Tibial nerve (tissue), 4 donors: ENCODE measurements at places on chromosomes 13 and 19.

- no peak for DNase-seq
Observed at GRCh38 chr13:29936051-29936813, 85.8 kb upstream of the UBL3 start.

GRCh38 chr13:28346154-28346553 is 148.8 kb downstream of the FLT1 start:
- DNase-seq: no peak

DNA sequence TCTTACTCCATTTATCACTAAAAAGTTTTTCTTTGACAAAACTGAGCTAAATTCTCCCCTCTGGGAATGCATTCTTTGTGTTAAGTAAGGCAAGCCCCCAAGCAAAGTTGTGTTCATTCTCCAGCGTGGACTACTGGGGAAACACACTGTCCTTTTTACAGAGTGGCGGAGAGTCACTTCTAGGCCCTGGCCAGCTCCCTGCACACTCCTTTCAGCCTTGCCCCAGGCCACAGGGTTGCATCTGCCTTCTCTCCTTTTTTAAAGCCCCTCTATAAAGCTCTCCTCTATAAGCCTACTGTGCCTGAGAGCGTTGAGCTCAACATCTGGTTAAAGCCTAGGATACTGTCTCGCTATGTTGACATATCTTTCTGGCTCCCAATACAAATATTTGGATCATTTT is 803.4 kb downstream of the PCDH17 start:
- no peak for DNase-seq

GRCh38 chr13:23877286-23877685 is 11.9 kb downstream of the MIPEP start:
- DNase-seq: no peak

DNA sequence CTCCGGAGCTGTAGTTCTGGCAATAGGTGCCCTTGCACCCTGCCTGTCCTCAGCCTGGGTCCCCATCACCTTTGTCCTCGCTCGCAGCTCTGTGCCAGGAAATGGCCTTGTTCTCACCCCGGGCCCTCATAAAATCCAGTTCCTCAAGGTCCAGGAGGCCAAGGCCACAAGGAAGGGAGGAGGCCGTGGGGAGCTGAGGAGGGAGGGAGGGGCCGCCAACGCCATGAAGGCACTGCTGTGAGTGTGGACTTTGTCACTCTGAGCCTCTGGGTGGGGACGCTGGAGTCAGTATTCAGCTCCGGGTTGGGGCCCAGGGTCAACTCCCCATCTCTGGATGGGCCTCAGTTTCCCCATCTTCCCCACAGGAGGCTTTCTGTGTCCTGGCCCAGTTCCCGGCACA is 9.2 kb upstream of the GNA11 start:
- DNase-seq: no peak

- no peak for DNase-seq
Observed at GRCh38 chr13:60182907-60183306, 19.2 kb upstream of the DIAPH3 start.

DNA sequence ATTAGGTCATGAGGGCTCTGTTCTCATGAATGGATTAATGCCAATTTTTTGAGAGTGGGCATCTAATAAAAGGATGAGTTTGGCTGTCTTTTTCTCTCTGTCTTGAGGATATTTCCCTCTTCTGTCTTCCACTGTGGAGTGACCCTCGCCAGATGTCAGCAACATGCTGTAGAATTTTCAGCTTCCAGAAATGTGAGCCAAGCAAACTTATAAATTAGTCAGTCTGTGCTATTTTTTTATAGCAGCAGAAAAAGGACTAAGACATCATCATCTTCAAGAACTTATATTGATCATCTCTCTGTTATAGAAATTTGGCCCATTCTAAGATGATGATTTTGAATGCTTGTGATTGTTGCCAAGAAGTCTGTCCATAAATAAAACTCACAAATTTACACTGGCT is 431.4 kb downstream of the FGF9 start:
- DNase-seq: no peak

DNA sequence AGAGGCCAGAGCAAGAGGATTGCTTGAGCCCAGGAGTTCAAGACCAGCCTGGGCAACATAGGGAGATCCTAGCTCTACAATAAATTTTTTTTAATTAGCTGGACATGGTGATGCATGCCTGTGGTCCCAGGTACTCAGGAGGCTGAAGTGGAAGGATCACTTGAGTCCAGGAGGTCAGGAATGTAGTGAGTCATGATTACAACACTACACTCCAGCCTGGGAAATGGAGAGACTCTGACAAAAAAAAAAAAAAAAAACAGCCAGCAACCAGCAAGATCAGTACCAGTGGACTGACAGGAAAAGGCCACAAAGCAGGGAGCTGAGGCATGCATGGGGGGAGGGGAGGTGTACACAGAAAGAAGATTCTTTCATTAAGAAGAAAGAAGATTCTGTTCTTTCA is 52.7 kb upstream of the RFXAP start:
- no peak for DNase-seq

DNA sequence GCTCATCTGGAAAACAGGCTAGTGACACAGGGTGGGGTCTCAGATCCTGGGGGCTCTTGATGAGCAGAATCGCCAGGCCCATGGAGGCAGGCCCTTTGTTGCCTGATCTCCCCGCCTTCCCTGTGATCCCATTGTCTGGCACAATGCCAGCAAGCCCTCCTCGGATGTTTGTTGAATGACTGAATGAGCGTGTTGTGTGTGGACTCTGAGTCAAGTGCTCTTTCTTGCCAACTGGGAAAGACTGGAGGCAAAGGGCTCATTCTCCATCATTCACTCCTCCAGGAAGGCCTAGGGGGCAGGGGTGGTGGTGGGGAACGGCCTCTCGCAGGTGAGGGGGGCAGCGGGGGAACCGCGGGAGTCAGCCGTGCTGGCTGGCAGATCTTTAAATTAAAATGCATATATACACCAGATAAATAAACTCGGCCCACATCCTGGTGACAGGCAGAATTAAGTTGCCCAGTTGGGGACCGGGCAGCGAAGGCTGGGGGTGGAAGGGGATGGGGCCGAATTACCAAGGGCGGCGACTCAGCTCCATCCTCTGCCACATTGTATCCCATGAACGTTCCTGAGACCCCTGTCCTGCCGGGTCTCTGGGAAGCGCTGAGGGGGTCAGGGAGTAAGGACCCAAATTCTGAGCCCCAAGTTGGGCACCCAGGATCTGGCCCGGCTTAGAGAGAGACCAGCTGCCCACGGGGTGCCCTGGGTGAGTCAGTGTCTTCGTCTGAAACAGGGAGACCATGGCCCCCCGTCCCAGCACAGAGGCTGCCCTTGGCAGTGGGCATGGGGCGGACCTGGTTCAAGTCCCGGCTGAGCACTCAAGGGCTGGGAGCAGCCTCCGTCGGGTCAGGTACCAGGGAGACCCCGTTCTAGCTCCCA is 24.5 kb downstream of the EFNA2 start:
- DNase-seq: no peak

- no peak for DNase-seq
Observed at GRCh38 chr13:40109351-40109844, 453.9 kb downstream of the COG6 start.

GRCh38 chr13:52929846-52930245 is 81.4 kb upstream of the PCDH8 start:
- no peak for DNase-seq

- DNase-seq: no peak
Observed at GRCh38 chr13:28357911-28358433, 137.0 kb downstream of the FLT1 start.

- no peak for DNase-seq
Observed at GRCh38 chr19:28727480-28728159, 485.3 kb downstream of the UQCRFS1 start.

DNA sequence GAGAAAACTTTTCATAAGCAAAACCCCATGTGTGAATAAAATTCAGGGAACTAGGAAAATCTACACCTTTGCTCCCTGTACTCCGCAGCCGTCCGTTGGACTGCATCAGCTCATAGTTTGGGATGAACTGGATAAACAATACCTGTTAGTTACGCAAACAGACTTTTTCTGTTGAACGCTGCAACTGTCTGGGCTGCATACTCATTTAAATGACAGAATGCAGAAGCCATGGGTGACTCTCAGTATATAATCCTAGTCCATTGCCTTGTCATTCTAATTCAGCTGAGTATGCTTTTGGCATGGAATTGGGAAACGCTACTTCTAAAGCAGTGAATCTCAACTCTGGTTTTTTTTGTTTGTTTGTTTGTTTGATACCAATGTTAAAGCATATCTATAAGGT is 151.6 kb downstream of the SLITRK1 start:
- DNase-seq: no peak

DNA sequence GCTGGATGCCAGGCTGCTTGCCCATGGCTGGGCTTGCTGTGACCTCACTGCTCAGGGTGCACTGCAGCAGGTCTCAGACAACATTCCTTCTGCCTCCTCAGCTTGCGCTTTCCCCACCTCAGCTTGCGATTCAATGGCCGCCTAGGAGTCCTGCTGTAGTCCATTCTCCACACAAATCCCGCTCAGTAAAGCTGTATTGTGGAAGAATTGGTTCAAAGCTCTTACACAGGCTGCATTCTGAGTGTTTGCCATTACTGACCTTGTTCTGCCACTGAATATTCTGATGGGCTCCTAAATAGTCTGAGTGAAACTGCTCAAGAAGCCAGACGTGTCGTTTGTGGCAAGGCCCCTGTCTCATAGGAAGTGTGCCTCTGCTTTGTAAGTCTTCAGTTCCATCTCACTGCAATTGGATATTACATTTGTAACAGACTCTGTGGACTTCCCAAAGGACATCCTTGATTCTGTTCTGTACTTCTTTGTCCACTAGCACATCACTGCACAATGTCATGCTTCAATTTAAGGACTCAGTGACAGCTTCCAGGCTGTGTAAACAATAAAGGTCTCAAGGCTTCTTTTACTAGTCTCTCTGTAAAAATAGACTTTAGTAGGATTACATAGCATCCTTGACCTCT is 49.8 kb downstream of the KATNAL1 start:
- DNase-seq: no peak

- no peak for DNase-seq
Observed at GRCh38 chr19:43229315-43229714, 23.9 kb upstream of the PSG4 start.

GRCh38 chr13:98889419-98890085 is 88.3 kb downstream of the DOCK9 start:
- no peak for DNase-seq

DNA sequence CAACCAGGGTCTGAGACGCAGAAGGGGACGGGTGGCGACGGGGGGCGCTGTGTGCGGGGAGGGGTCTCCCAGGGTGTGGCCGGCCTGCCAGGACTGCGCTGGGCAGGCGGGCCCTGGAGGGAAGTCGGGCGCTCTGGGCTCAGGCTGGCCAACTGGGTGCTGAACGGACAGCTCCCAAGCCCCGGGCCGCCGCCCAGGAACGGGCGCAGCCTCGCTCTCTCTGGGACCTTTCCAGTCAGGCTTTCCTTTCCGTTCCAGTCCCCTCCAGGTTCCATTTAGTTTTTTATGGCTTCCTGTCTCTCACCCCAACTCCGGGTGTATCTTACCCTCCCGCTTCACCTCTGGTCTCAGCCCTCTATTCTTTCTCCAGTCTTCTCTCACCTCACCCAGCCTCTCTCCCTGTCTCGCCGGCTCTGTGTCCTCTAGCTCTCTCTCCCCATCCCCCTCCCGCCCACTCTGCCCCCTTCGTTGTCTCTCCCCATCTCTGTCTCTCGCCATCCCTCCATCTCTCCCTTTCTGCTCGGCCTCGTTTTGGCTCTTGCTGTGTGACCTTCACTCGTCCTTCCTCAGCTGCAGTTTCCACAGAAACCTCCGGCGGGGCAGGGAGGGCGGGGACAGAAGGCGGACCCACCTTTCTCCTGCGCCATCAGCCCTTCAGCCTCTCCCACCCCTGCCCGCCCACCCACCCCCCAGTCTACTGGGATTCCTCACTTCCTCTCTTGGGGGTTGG is 3.3 kb upstream of the ATP1A3 start:
- no peak for DNase-seq

- no peak for DNase-seq
Observed at GRCh38 chr13:23748109-23748990, 140.8 kb downstream of the MIPEP start.

GRCh38 chr13:68834375-68834774 is 1273.3 kb upstream of the ATXN8OS start:
- DNase-seq: no peak
